ENCODE measurements at places on chromosomes 6 and 20.

DNA sequence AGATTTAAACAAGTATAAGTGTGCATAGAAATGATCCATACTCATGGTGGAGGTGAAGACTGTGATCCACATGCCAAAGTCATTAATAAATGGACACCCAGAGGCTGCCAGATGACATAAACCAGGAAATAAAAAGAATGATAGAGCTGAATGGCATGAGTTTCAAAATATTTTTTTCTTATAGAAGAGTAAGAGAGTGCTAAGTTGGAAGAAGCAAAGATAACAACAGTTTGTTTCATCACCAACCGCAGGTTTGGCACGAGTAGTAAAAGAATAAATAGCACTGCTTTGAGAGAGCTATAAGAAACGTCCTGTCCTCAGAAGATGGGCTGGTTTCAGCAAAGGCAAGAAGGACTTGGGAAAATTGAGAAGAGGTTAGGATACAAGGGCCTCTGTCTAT is 246.9 kb downstream of the UBE3D start:
- DNase-seq, result peak; percentile 19

DNA sequence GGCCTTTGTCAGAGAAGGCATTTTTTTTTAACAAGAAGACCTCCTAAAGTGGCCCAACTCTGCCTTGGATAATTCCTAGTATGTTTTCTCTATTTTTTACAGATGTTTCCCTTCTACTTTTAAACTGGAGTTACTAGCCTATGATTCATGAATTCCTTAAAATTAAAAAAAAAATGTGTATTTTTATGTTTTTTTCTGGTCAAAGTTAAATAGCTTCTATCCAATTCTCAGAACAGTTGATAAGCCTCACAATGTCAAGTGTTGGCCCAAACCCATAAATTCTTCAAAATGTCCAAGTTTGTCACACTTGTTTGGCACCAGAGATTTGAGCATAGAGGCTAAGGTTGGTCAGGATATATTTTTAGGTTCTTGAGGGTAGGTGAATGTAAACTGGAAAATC is 64.0 kb downstream of the JAG1 start:
- no peak for DNase-seq

DNA sequence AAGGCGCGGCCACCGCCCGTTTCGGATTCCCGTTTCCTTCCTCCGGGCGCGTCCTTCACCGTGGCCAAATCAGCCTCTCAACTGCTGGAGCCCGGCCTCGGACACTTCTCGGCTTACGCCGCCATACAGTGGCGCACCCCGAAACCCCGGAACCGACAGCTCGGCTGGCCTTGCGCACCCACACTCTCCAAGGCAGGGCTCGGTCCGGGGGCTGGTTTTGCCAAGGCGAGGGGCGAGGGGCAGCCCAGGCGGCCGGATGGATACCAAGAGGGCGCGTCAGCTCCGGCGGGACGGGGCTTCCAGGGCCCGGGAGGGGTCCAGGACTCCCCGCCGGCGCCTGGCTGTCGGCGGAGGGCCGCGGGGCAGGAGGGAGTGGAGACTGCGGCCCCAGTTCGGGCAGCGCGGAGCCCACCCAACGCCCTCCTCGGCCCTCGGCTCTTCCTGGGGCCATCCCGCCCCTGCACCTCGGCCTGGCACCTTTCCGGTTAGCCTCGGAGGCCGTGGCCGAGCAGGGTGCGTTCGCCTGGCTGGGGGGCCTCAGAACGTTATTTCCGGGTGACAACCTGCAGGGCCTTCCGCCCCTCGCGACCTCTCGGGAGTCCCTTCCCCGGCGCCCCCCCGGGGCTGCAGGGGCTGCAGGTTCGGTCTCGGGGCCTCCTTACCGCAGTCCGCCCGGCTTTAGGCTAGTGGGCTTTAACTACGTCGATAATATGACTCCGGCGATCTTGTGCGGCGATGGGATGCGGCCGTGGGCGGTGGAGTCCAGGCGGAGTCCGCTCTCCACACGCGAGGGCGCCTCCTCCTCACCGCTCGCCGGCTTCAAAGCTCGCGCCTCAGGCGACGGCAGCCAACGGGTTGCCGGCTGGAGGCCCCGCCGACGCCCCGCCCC is 697 bp upstream of the CEP43 start:
- DNase-seq, result no peak

DNA sequence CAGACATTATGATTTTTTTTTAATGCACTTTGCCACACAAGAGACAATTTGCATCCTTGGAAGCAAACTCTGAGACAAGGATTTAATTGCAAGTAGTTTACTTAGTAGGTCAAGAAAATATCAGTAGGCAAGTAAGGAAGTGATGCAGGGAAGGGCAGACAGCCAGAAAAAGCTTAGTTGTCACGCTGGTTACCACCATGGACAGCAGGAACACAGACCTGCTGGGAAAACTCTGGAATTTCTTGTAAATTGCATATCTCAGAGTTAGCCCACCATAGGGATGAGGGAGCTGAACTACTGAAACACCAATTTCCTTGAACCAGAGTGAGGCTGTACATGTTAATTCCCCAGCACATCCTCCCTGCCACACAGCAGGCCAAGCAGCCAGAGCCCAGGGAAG is 92.7 kb downstream of the L3MBTL3 start:
- no peak for DNase-seq

DNA sequence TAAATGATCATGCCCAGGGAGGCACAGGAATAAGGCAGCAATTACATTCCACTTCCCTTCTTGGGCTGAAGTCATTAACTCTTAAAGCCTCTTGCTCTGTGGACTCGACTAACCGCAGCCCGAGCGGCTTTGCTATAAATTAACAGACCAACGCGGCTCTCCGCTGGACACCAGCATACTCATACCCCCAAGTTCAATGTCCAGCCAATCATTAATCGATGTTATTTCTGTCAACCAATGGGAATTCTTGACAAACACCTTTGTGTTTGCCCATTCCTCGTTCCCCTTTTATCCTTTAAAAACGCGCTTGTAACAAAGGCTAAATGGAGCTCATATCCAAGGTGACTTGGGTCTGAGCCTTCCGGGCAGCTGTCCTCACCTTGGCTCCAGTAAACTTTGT is 183.1 kb upstream of the RALGAPA2 start:
- no peak for DNase-seq

DNA sequence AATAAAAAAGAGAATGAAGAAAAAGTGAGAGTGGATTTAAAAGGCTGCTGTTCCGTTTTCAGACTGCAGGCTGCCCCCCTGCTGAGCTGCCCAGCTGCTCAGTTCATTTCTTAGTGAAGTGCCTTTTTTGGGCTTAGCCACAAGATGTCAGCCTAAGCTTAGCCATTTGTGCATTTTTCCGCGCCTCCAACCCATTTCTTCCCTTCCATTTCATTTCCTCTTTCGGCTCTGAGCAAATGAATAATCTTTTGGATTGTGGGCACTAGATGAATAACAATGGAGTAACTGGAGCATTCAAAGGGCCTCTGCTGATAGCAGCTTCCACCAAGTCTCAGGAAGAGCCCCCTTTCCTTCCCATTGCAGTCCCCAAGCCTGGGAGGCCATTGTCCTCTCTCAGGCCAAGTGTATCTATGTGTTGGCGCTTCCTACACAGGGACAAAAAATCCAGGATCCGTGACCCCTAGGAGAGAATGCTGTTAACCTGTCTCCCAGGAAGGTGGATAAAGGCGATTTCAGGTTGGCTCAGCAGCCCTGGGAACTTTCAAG is 83.5 kb upstream of the SPTLC3 start:
- DNase-seq, result peak; percentile 28

DNA sequence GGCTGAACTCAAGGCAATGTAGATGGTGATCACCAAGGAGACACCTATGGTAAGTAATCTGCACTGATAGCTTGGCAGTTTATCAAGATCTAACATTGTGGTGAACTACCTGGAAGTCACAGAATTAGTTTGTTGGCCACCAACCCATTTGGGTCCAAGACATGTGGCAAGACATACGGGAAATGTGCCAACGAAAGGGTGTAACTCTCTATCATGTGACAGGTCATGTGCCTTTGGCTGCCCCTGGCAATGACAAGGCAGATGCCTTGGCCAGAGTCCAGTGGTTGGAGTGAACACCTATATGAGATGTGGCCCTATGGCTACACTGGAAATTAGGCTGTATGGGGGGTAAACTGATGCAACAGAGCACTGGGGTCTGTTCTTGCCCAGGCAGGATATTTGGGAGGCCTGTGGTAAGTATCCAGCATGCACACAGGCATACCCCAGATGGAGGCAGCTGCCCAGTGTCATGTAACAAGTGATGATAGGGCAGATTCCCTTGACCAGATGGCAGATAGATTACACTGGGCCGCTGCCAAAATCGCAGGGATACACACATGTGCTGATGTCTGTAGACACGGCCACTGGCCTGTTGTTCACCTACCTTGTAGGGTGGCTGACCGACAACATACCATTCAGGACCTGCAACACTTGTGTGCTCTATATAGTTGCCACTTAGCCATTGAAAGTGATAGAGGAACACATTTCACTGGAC is 35.5 kb upstream of the HSF2 start:
- DNase-seq, result no peak

- no peak for DNase-seq
These were observed 1021.6 kb upstream of the FLRT3 start for GRCh38 chr20:15359056-15359455.

- DNase-seq, result no peak
These were observed 70.6 kb upstream of the TCF21 start for GRCh38 chr6:133818320-133818719.

- DNase-seq, result no peak
These were observed 1.0 kb upstream of the NKX2-4 start for GRCh38 chr20:21398109-21399004.

- DNase-seq, result no peak
These were observed 559.4 kb upstream of the MANEA start for GRCh38 chr6:95017922-95018321.

DNA sequence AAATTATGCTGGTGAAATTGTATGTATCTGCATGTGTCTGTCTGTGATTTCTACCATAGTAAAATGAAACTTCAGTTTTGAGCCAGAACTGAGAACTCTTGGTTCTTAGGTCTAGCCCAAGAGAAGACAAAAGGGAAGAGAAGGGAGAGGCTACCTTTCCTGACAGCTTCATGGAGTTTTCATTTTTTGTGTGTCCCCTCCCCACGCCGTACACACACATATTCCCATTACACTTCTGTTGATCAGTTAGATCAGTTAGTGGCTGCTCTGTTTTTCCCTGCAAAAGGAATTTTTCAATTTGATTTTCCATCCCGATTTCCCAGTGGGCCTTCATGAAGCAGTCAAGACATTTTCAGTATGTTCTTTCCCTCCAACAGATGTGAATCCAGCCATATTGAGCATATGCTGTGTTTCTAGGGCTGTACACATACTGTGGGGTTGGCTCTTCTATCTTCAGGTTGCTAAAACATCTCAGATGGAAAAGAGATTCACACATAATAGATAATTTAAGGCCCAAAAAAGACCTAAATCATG is 52.5 kb downstream of the HIVEP1 start:
- no peak for DNase-seq

- DNase-seq, result no peak
These were observed 189.6 kb downstream of the GJA10 start for GRCh38 chr6:90083891-90084290.

GRCh38 chr20:56437196-56437960 is 25.3 kb downstream of the CASS4 start:
- DNase-seq, result no peak

GRCh38 chr6:139343052-139343750 is 31.2 kb downstream of the CITED2 start:
- DNase-seq, result no peak

DNA sequence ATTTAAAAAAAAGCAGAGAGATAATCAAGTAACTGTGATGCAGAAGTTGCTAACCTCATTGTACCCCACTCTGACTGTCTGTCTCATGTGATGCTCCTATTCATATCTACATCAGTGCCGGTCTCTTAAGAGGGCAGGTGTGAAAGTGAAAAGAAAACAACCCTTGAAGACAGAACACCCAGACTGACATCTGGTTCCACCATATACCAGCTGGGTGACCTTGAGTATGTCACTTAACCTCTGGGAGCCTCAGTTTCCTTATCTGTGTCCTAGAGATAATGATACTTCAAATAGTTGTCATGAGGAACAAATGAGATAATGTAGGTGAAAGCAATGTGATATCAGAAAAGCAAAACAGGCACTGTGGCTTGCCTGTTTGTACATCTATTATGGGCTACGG is 426.8 kb upstream of the SOX4 start:
- no peak for DNase-seq

- DNase-seq, result no peak
These were observed 38.0 kb downstream of the TBC1D7 start for GRCh38 chr6:13290335-13290734.

GRCh38 chr20:13105864-13106457 is 97.2 kb downstream of the SPTLC3 start:
- no peak for DNase-seq

DNA sequence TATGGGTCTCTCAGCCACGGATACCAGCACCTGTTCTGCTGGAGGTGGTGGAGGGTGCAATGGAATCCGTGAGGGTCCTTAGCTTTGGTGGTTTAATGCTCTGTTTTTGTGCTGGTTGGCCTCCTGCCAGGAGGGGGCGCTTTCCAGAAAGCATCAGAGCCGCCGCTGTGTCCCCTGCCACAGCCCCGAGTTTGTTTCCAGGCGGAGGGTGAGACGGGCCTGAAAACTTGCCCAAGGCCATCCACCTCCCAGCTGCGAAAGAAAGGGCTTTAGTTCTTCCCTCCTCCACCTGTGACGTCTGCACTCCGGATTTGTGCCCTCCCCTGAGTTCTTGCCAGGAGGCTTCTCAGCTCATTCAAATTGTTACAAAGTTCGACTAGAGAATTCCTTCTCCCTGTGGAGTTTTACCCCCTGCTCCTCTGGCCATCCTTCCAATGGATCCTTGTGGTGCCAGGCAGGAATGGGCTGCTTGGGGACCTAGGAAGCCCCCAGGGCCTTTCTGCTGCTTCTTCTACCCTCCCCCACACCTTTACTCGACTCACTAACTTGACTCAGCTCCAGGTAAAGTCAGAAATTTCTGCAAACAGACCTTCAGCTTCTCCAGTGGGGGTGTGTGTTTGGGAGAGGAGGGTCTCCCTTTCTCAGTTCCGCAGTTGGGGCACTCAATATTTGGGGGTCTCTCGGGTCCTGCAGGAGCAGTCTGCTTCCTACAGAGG is 873.7 kb downstream of the KIF16B start:
- no peak for DNase-seq

GRCh38 chr6:55668591-55668990 is 89.6 kb upstream of the HMGCLL1 start:
- DNase-seq, result no peak

DNA sequence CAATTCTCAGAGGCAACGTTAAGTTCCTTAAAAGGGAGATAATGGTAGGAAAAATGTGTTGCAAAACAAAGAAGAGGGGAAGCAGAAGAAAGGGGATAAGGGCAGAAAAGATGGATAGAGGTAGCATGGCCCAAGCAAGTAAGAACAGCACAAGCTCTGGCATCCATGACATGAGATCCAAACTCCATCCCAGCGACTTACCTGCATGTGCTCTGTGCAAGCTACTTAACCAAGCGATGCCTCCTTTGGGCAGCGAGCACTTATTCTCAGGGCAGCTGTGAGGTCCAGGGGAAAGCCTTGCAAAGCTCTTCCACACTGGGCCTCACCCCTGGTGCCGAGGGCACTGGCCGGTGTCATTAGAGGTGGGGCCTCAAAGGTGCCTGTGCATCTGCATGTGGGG is 295.2 kb downstream of the FOXC1 start:
- no peak for DNase-seq

GRCh38 chr6:99366852-99367251 is 17.4 kb upstream of the FAXC start:
- DNase-seq, result no peak

- no peak for DNase-seq
These were observed 89.8 kb downstream of the PREX1 start for GRCh38 chr20:48738094-48738398.

GRCh38 chr6:168155821-168156741 is 77.1 kb upstream of the FRMD1 start:
- no peak for DNase-seq

GRCh38 chr20:56617489-56617888 is 11.6 kb upstream of the TFAP2C start:
- no peak for DNase-seq

Measured in GM04503 (cell line).